ENCODE measurements at places on chromosomes 1 and 21.

DNA sequence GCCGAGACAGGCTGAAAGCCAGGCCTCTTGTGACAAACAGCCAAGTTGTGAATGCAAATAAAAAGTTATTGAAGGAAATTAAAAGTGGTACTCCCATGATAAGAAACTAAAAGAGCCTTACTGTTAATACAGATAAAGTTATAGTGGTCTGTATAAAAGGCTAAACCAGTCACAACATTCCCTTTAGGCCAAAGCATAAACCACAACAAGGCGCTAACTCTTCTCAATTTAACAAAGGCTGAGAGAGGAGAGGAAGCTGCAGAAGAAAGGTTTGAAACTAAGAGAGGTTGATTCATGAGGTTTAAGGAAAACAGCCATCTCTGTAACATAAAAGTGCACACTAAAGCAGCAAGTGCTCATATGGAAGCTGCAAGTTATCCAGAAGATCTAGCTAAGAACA, 10.7 kb downstream of the C1orf105 start:
- no peak for DNase-seq

DNA sequence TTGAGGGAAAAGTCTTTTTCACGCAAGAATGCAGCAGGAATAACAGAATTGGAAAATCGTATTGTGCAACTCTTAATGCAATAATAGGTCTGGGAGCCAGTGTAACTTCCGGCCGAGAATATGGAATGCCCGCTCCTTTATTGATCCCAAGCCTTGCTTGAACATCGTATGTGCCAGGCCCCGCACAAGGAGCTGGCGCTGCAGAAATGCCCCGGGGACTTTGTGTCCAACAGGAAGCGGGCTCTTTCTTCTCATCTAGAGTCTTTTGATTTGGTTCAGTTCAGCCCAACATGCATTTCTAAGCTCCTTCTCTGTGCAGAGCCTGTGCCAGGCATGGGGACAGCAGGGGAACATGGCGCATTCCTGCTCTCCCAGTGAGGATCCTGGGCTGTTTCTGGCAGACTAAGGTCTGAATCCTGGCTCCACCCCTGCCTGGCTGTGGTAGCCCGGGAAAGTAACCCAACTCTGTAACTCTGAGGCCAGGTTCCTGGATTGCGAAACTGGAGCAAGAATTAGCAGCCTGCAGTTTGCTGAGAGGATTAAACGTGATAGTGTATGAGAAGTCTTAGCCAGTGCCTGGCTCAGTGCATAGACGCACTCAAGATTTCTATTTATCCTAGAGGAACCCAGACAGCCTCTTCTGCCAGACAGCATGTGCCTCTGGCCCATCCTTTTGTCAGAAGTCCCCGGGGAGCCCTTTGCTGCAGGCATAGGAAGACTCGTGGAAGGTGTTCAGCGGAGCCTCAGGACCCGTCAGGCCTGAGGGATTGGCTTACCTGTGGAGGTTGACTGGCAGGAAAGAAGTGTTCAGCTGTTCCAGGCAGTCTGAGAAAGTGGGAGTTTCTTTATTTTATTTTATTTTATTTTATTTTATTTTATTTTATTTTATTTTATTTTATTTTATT, 987 bp upstream of the CDCP2 start:
- DNase-seq, result no peak

- DNase-seq, result no peak
Observed at GRCh38 chr1:228794810-228795209, 59.5 kb downstream of the RHOU start.

GRCh38 chr1:32886004-32886827, at the start of gene HPCA:
Gene HPCA, plus strand, starts transcription at chr1:32886491. Its CDS starts 2,408 bp downstream, at chr1:32888899.
- no peak for DNase-seq

GRCh38 chr1:89987159-89987819, 7.6 kb upstream of the ZNF326 start:
- peak; percentile 15 for DNase-seq

DNA sequence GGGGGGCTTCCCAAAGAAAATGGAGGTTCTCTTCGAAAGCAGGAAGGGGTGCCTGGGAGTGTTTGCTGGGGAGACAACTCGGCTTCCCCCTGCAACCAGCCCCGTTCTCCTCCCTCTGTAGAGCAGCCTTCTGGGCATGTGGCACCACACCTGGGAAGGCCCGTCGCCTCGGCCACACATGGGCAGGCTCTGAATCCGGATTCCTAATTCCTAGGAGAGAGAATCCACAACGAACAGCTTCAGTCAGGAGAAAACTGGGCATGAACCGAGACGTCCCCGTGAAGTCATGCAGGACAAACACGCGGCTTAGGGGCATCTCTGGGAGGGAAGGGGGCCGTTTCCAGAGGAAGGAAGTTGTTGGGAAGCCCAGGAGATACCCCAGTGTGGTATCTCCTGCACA, 224.5 kb downstream of the KAZN start:
- no peak for DNase-seq

- no peak for DNase-seq
Observed at GRCh38 chr21:44090325-44090724, 16.9 kb upstream of the PWP2 start.

GRCh38 chr1:20069874-20070273, at the start of gene PLA2G5:
Gene PLA2G5, plus strand, starts transcription at chr1:20070194. Its CDS starts 14,637 bp downstream, at chr1:20084831.
- DNase-seq, result no peak

DNA sequence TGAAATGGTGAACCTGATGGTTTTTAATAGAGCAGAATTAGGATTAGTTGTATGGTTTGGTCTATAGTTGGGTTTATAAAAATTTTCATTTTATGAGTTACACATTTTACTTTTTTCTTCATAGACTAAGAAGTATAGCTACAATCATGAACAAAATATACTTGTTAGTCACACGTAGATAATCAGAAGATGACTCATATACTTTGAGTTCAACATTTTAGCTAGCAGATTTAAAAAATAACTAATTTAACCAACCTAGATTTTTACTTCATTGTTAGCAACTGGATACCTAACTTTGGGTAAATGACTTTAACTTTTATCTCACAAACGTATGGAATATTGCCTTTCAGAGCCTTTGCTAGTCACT, 27.9 kb downstream of the MORC3 start:
- DNase-seq, result no peak

DNA sequence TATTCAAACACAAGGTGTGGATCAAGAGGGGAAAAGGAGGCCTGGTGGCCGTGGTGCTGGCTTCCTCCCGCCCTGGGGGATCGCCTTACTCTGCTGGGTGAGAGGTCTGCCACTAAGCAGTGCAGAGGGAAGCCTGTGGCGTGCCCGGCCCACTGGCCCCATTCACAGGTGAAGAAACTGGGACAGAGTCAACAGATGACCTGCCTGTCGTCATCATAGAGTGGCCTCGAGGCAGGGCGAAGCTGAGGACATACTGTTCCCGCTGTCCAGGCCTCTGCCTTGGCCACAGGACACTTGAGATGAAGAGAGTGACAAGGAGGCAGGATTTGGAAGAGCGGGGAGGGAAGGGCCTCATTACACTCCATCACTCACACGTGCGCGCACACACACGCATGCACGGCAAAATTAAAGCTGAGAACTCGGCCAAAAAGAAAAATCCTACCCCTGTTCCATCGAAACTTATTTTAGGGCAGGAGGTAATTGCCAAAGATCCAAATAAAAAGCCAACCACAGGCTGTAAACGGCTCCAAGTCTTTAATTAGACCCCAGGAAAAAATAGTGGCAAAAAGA, 50.5 kb downstream of the CASZ1 start:
- no peak for DNase-seq

DNA sequence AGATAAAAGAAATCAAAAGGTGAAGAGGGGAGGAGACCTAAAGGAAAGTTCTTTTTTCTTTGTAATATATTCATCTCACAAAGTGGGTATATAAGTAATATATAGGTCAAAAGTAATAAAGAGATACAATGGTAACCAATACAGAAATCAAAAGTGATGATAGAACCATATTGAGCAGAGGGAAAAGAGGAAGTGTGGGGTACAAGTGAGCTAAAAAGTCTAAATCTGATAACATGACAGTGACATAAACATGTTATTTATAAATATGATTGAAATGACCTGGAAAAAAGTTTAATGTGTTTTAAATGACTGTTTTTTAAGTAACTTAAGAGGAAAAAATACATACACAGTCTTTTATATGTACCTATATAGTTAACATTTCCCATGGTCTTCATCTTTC, 70.5 kb downstream of the MRPL39 start:
- no peak for DNase-seq

DNA sequence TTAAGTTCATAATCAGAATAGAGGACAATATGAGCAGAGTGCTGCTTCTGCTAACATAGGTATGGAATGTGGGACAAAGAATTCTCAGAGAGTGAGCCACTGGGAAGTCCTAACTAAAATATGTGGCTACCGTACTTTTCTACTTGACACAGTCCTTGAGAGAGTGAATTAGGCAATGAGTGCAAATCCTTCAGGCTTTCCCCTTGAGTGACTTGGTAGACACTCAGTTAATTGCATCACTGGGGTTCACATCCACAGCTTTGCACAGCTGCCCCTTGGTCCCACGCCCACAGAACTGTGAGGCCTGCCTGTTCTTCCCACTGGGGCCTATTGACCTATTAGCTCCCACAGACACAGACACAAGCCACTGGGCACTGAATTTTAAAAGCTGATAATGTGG, 40.5 kb upstream of the PAXBP1 start:
- DNase-seq, result no peak

DNA sequence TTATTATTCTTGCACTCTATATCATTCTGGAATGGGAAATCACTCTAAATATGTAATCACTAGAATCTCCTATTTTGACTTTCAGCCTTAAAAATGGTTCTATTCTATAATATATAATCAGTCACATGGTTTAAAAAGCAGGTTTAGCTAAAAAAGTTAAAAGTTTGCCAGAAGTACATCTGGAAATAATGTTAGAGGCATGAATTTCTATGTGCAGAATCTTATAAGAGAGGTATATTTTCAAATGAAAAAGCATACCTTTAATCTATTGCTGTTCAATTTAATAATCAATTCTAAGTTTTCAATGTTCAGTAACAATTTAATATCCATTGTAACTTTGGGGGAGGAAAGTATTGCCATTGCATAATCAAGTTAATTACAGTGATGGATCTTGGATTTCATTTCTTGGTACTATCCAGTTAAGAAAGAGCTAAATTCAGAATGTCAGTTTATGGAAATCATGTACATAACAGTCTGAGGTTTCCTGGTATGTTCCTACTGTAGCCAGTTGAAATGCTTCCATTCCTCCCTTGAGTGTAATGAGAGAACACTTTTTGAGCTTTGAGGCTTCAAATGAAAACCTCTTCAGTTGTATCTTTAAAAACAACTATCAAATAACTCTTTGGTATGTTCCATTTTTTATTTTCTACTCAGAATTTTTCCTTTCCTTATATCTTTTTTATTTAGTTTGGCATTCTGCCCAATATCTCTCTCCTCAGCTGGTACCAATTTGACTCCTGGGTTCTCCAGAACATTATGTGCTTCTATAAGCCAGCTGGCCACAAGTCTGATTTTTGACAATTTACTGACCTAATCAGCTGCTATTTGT, 175.7 kb upstream of the COL11A1 start:
- no peak for DNase-seq

Measured in stimulated activated CD8-positive, alpha-beta memory T cell treated with anti-CD3 and anti-CD28 coated beads, Interleukin-4, amount 100 ng/mL, for 1 hour (primary cell).